Stromal cell of bone marrow (primary cell): ENCODE measurements at places on chromosomes 16 and 17.

- no peak for DNase-seq
These were observed 27.5 kb upstream of the HELZ start for GRCh38 chr17:67272312-67273047.

DNA sequence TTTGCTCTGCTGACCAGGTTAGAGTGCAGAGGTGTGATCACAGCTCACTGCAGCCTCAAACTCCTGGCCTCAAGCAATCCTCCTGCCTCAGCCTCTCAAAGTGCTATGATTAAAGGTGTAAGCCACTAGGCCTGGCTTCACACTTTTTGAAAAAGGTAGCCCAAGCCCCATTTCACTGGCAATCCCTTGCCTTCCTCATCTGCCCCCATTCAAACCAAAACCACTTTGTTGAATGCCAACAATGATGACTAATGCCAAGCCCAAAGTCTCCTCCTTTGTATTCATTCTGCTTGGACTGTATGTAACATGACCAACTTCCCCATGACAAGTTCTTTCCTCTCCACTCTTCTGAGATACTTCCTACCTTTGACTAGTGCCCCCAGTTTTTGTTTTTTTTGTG is 33.1 kb downstream of the N4BP1 start:
- DNase-seq = no peak

DNA sequence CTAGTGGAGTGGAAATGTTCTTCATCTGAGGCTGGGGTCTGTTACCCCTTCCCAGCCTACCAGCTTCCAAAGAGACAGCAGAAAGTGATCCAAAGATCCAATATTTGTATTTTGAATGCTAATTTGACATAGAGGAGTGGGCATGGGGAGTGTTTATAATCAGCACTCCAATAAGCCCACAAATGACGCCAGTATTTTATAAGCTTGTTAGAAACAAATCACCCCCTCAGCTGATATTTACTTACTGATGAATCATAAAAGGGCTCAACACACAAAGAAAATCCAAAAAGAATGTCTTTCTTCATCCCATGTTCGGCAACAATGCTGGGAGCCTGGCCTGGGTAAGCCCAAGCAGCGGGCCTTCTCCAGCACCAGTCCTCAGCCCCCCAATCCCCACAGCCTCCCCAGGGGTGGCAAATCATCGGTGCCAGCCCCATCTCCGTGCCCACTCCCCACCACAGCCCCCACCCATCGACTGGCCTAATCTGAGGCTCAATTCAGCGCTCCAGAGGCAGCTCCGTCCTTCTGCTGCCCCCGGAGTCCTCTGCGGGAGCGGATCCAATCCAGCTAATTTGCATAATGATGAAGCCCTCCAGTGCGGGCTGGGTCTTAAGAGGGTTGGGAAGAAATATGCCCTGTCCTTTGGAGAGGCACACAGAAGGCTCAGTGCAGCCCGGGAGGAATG is 169.5 kb downstream of the C16orf78 start:
- DNase-seq = no peak

- DNase-seq = no peak
These were observed 12.0 kb downstream of the PRR11 start for GRCh38 chr17:59167571-59168001.

GRCh38 chr17:49990921-49991320 is 4.1 kb downstream of the DLX3 start:
- DNase-seq = no peak

DNA sequence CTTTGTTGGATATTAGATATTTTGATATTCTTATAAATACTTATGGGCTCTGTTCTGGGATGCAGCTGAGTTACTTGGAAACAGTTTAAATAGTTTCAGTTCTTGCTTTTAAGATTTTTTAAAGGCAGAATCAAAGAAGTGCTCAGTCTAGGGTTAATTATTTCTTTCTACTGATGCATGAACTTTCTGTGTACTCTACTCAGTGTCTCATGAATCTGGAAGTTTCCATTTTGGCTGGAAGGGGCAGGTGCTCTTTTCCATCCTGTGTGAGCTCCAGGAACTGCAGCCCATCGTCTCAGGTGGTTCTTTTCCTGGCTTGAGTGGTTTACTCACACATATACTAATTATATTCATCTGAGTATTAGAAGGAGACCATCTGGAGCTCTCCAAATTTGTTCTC is 61.1 kb upstream of the CPHXL start:
- no peak for DNase-seq
